ENCODE measurements at places on chromosomes 3 and 15.

DNA sequence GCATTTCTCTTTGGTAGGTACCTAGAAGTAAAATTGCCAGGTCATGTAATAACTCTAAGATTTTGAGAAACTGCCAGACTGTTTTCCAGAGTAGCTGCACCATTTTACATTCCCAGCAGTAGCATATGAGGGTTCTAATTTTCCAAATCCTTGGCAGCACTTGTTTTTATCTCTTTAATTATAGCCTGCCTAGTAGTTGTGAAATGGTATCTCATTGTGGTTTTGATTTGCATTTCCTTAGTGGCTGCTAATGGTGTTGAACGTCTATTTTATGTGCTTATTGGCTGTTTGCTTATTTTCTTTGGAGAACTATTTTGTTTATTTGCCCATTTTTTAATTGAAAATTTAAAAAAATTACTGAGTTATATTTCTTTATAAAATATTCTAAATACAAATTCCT lies 117.9 kb downstream of the TCF12 start:
- no peak for DNase-seq

GRCh38 chr3:106454497-106454896 lies 585.7 kb upstream of the CBLB start:
- DNase-seq, result no peak

GRCh38 chr3:194301730-194302129 lies 49.4 kb downstream of the CPN2 start:
- DNase-seq, result peak; percentile 86

DNA sequence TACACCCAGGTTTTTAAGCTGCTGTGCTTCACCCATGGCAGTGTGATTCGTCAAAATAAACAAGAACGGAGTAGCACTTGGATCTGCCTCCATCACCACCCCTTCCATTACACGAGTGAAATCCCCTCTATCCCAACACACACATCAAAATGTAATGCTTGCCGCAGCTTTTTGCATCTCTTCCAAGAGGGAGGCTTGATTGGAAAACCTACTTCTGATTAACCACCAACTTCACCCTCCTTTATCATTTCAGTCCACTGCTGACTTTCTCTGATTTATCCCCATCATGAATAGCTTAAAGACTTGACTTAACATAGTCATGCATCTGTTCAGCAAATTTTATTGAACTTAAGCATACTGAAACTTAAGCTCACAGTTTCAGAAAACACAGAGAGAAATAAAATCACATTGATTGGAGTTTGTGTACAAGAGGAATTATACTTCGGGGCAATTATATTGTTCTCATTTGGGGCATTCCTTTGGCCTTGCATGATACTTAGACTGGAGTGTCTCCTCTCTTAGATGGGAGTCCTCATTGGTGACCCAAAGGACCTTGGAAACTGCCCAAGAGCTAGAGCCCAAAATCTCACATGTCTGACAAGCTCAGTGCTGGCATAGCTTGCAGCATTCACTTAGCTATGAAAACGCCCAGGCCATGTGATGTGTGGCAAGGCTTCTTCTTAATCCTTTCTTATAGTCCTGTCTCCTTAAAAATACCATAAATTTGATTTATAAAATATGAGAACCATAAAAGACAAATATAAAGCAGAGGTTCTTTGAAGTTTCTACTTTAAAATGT lies 124.3 kb upstream of the UMPS start:
- no peak for DNase-seq

- DNase-seq, result peak; percentile 38
These were observed 32.3 kb downstream of the PAQR9 start for GRCh38 chr3:142931222-142931621.

- DNase-seq, result no peak
These were observed 215.8 kb downstream of the ROBO1 start for GRCh38 chr3:79551997-79552396.

GRCh38 chr15:73732930-73733329 lies 20.2 kb downstream of the INSYN1 start:
- DNase-seq, result no peak

GRCh38 chr3:188390343-188390718 lies 236.4 kb downstream of the LPP start:
- DNase-seq, result no peak

GRCh38 chr15:63973212-63974009 lies 72.9 kb downstream of the DAPK2 start:
- DNase-seq, result no peak

DNA sequence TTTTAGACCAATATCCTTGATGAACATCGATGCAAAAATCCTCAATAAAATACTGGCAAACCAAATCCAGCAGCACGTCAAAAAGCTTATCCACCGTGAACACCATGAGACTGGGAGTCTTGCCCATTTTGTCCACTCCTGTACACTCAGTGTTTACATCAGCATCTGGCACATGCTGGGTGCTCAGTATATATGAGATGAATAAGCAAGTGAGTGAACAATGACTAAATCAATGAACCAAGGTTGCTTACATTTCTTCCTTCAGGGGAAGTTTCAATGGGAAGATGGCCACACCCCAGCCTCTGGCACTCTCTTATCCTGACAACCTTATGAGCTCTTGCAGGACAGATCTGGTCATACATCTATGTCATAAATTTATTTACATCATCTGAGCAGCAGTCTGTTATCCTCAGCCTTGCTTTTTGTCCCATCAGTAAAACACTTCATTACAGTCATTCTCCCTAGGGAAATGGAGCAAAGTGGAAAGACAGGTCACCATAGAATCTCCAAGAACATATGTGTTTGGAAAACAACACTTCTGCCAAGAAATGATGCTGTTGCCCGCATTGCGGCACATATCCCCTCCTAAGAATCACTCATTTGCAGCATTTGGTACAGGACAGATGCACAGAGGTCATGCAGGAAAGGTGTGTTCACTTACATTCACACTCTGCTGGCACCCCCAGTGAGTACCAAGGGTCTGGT lies 171.8 kb upstream of the EIF1B start:
- peak; percentile 17 for DNase-seq

DNA sequence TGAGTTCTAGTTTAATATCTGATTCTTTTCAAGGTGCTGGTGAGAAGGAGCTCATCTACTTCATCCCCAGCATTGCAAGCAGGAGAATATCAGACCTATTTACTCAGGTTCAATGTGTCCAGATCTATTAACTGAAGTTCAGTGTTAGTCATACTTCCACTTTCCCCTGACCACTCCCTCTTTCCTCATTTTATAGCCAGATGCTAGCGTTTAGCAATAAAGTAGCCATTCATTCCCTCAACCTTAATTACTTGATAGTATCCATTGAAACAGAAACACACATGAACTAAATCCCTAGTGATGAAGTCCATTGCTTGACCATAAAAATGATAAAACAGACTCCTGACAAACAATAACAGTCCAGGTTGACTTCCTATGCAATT lies 60.0 kb downstream of the RPL22L1 start:
- DNase-seq, result no peak

- no peak for DNase-seq
These were observed 1.3 kb upstream of the LYSMD4 start for GRCh38 chr15:99734575-99734974.

DNA sequence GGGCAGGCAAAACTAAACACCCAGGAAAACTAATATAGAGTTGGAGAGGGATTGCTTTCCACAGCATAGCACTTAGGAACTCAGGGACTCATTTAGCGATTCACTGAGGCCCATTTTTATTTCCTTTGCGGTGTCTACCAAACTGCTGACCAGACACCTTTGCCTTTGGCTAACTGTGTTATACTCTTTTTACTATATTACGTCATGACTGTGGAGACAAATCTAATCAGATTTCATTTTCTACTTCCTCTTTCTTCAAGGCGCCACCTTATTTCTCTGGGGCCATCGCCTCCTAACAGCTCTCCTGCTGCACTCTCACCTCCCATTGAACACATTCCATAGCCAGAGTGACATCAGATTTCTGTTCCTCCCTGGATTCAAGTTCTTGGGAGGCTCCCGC lies 215.7 kb upstream of the WNT5A start:
- DNase-seq, result no peak

DNA sequence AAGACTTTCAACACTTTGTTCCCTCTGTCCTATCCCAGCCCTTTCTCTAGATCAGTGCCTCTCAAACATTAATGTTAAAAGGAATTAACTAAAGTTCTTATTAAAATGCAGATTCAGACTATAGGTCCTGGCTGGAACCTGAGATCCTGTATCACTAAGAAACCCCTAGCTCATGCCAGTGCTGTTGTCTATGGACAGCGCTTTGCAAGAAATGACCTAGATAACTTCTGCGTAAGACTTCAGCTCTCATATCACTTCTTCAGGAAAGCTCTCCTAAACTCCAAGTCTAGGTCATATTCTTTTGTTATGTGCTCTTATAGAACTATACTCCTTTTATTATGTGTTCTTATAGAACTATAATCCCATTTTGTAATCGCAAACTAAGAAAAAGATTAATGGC lies 67.8 kb upstream of the CDIN1 start:
- no peak for DNase-seq

- DNase-seq, result no peak
These were observed 18.2 kb upstream of the SHC4 start for GRCh38 chr15:48981941-48982340.

- DNase-seq, result peak; percentile 92
These were observed 866 bp upstream of the CD276 start for GRCh38 chr15:73683257-73683776.

- DNase-seq, result no peak
These were observed 18.7 kb downstream of the DNAJC13 start for GRCh38 chr3:132435911-132436425.

DNA sequence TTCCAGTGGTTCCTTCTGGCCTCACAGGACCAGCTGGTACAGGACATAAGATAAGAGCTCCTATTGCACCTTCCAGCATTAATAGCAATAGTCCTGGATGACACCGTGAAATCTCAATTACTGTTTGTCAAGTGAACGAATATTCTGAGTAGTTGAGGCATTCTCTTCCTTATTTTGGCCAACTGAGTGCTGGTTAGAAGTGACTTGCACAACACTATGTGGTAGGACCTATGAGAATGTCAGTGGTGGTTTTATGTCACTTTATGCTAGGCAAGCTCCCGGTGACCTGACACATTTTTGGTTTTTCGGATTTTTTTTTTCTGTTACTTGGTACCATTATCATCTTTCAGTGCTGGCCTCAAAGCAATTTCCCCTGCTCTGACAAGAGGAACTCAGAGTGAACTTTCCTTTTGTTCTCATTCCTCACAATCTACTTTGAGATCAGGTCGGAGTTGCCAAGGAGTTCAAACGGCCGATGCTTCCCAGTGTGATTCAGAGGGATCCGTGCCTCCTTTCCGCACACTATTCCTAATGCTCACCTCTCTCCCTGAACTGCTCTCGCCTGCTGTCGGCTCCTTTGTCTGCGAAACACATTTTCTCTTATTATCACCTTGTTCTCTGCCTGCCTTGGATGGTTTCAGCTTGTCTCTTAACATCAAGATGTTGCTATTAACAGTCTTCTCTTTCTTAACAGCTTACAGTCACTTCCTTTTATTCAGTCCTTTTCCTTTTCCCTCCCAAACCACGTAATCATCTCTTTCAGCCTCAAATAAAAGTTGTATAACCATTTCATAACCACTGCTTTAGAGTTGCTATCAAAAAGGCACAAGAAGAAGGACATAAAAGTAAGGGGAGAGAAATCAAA lies 35.8 kb downstream of the QTRT2 start:
- DNase-seq, result no peak

DNA sequence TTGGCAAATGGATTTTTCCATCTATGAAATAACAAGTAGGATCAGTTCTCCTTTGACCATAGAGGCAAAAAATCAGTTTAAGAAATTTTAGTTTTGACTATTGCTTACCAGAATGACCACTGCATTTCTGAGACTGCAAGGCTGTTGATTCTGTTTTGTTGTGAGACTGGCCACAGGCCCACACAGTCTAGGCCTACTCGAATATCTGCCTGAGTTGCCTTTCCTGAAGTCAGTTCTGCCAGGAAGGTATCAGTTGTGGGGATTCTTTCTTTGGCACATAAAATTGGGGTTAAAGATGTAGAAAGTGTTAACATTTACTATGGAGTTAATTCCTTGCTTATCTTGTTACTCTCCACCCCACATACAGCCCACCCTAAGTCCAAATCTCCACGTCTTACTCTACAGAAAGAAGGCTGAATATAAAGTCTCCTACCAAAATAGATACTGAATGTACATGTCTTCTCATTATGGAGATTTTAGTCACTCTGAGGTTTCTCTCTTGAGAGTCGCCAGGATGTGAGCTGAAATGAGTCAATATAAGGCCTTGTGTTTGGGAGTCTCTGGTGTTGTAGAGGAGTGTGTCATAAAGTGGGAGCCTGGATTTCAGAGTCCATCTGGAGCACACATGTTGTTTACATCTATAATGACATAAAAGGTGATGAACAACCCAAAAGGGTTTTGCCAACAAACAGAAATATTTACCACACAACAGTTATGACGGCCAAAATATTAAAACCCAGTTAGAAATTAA lies 45.0 kb upstream of the WWTR1 start:
- DNase-seq, result no peak

Measured in SK-N-DZ (cell line).